ENCODE measurements at places on chromosomes 6 and 20.
A peak's percentile ranks its signal among the peaks of the same experiment; 100 is the strongest.

- no peak for DNase-seq
Observed at GRCh38 chr6:6657085-6657819, 68.7 kb downstream of the LY86 start.

- DNase-seq, result no peak
Observed at GRCh38 chr6:21556511-21556910, 37.0 kb upstream of the SOX4 start.

GRCh38 chr20:37516811-37517750, 4.0 kb upstream of the NNAT start:
- DNase-seq, result no peak

- DNase-seq, result no peak
Observed at GRCh38 chr20:41643504-41643938, 25.3 kb upstream of the CHD6 start.

DNA sequence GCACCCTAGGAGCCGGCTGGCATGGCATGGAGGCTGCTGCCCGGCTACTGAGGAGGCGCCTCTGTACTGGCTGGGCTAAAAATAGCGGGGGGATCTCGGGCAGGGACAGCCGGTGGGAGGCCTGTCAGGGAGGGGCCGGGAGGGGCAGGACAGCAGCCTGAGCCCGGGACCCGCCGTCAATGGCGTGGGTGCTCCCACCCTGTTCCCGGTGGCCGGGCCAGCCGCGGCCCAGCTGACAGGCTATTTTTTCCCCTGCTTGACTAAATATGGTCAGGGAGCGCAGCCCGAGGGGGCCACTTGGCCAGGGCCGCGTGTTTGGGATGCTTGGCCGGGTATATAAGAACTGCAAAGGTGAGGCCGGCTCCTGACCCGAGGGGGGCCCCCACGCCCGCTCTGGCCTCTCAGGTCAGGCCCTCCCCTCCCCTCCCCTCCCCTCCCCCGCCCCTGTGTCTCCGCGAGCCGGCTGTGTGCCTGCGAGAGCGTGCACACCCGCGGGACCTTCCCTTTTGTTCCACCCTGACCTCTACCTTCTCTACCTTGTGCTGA, 74.4 kb upstream of the GATA5 start:
- no peak for DNase-seq

- DNase-seq, result no peak
Observed at GRCh38 chr6:24953726-24954125, 18.0 kb upstream of the RIPOR2 start.

GRCh38 chr6:169895926-169896761, 144.7 kb downstream of the ERMARD start:
- no peak for DNase-seq

- DNase-seq, result no peak
Observed at GRCh38 chr6:46381057-46381456, 110.2 kb downstream of the RCAN2 start.

- DNase-seq, result no peak
Observed at GRCh38 chr6:14834851-14835530, 410.9 kb upstream of the JARID2 start.

DNA sequence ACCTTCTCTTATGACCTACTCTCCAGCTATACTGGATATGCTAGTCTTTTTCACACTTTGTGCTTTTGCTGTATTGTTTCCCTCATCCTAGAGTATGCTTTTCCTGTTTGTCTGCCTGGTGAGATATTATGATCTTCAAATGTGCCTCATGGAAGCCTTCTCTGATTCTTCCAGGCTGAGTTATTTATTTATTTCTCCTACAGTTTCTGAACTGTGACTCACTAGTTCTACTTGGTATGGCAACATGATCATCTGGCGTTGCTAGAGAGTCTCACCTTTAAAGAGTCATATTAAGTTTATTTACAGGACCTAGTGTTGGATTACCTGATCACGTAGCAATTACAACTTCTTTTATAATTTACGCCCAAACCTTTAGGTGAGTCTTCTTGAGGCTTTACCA, 81.2 kb upstream of the HDAC2 start:
- no peak for DNase-seq

DNA sequence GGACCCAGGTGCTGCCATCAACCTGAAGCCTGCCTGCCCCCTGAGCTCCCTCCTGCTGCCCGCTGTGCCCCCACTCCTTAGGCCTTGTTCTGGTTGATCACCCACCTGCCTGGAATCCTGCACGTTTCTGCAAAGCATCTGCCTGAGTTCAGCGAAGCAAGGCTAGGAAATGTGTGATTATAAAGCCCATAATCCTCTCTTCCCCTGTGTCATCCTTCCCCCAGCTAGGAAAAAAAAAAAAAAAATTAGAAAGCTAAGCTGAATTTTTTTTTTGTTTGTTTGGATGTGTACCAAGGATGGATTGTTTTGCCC, 93.2 kb downstream of the FOXA2 start:
- DNase-seq, result no peak

- no peak for DNase-seq
Observed at GRCh38 chr6:23181356-23182110, 612.2 kb downstream of the HDGFL1 start.

- DNase-seq, result no peak
Observed at GRCh38 chr6:98920904-98921431, 26.8 kb downstream of the FBXL4 start.

GRCh38 chr20:49751397-49751736, 37.7 kb upstream of the B4GALT5 start:
- DNase-seq, result no peak

GRCh38 chr6:14001329-14002012, 76.7 kb downstream of the RNF182 start:
- no peak for DNase-seq

- DNase-seq, result no peak
Observed at GRCh38 chr6:7621761-7622160, 31.8 kb downstream of the SNRNP48 start.

DNA sequence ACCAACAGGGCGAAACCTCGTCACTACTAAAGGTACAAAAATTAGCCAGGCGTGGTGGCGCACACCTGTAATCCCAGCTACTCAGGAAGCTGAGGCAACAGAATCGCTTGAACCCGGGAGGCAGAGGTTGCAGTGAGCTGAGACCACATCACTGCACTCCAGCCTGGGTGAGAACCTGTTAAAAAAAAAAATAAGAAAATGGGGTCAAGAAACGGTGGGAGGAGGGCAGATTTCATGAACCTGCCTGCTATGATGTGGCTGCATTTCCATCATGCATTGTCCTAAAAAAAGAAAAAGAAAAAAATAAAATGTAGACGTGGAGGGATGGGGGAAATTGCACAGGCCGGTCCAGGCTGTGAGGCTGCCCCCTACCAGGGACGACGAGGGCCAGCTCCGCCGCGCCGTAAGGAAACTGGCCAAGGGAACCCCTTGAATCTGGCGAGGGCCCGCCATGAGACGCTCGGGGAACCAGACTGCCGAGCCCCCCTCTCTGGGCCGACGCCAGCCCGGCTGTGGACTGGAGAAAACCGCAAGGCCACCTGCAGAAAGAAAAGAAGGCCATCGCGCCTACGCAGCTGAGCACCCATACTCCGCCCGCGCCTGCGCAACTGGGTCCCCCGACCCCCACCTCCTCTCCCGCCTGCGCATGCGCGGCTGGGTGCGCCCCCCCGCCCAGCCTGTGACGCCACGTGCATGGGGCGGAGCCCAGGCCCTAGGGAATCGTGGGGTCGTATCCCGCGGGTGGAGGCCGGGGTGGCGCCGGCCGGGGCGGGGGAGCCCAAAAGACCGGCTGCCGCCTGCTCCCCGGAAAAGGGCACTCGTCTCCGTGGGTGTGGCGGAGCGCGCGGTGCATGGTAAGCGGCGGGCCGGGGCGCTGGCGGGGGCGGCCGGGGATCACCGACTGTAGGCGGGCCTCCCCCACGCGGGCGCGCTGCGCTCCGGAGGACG, at the start of gene ENTPD6:
Gene ENTPD6 (plus strand): TSS at position 699 of the 948 bp plus-strand sequence. CDS start 10,825 bp downstream, outside the sequence.
- DNase-seq, result peak; percentile 84

DNA sequence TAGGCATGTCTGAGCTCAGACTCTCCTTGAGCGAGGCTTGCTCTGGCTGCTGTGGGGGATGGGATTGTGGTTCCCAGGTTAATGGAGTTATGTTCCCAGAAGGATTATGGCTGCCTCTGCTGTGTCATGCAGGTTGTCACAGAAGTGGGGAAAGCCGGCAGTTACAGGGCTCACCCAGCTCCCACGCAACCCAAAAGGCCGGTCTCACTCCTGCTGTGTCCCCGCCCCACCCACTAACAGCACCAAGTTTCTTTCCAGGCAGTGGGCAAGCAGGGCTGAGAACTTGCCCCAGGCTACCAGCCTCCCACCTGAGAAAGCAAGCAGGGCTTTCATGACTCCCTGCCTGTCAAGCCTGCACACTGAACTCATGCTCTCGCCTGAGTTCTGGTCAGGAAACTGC, 750.5 kb downstream of the FRK start:
- DNase-seq, result no peak

- no peak for DNase-seq
Observed at GRCh38 chr6:123587838-123588545, 48.8 kb downstream of the TRDN start.

DNA sequence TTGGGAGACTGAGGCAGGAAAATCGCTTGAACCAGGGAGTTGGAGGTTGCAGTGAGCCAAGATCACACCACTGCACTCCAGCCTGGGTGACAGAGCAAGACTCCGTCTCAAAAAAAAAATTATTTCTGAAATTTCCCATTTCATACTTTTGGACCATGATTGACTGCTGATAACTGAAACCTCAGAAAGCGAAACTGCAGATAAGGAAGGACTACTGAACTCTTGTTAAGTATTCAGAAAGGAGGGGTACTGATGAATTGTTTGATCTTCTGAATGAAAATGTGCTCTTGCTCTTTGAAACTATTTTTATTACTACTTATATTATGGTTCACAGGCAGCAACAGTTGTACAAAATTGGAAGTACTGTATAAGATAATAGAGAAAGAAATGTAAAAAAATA, 69.0 kb downstream of the HDGFL1 start:
- no peak for DNase-seq

DNA sequence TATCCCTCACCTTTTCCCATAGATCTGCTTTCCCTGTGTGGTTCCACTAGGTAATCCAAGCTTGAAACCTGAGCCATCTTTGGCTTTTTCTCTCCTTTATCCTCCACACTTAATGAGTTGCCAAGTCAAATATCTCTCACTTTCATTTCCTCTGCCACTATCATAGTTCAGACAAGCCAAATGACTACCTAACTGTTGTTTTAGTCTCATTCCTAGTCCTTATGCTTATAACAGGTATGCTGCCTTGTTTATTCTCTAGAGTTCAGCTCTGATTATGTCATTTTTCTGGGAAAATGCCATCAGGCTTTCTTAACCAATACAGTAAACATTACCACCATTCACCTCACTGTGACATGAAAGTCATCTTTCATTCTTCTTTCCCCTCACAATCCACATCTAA, 6.5 kb downstream of the EFHC1 start:
- no peak for DNase-seq

DNA sequence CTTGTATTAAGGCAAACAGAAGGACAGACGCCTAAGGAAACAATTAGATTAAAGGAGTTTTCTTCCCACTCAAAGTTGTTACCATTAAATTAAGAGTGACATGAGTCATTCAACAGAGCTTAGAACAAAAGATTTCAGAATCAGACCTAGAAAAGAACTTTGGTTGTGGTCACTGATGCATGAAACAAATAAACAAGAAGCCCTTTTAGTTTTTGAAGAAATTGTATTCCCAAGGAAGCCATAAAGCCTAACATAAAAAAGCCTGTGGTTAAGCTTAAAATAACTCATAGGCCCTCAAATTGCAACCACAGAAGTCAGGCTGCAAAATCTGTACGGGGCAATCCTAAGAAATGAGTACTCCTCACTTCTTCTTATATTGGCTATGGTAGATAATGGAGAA, 17.9 kb upstream of the TRIM26 start:
- no peak for DNase-seq

- DNase-seq, result no peak
Observed at GRCh38 chr20:58583176-58583575, 67.9 kb upstream of the STX16 start.

DNA sequence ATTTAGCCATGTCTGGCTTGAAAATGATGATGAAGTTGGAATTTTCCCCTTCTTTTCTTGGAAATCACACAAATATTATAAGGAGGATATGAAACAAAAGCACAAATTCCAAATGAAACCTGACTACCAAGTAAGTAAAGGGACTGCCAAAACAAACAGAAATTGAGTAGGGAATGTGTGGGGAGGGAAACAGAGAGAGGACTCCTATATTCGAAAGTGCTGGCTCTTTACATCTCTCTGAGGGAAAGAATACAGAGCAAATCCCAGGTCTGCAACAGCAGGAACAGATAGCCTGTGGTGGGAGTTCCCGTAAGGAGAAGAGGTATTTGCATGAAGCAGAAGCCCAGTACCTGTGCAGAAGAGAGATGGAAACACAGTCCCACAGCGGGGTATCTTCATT, 583.7 kb downstream of the EPM2A start:
- DNase-seq, result no peak

GRCh38 chr6:624979-625378, 31.9 kb downstream of the HUS1B start:
- no peak for DNase-seq

DNA sequence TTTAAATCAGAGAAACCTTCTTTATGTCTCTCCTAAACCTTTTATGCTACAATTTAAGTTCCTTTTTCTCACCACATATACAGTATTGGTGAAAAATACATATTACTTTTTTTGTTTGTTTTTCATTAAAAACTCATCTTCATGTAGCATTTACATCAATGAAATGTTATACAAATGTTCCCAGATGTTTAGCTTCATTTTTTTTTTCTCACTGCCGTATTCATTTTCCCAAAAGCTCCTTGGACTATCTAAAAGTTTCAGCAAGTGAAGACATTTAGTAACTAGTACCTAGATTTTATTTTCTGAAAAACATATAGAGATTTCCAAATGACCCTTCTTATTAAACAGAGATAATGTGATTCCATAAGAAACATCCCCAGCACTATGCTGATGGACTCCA, 128.9 kb downstream of the BMP5 start:
- DNase-seq, result no peak

DNA sequence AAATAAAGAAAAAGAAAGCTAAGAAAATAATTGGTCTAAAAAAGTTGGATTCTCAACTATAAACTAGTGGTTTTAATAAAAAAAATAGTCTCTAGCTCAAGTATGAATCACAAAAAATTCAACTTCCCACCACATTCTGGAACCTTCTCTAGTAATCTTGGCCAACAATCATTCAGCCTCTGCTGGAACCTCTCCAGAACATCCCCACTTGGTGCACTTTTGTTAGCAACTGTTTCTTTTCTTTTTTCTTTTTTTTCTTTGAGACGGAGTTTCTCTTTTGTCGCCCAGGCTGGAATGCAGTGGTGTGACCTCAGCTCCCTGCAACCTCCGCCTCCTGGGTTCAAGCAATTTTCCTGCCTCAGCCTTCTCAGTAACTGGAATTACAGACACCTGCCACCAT, 35.7 kb downstream of the TXLNB start:
- no peak for DNase-seq

GRCh38 chr20:25218109-25218486, 22.6 kb downstream of the ENTPD6 start:
- DNase-seq, result no peak

GRCh38 chr6:43074847-43075669, 1.1 kb upstream of the PTK7 start:
- DNase-seq, result no peak
